ENCODE measurements at places on chromosomes 2 and 18.

- no peak for DNase-seq
These were observed 41.4 kb upstream of the NFATC1 start for GRCh38 chr18:79354350-79354749.

DNA sequence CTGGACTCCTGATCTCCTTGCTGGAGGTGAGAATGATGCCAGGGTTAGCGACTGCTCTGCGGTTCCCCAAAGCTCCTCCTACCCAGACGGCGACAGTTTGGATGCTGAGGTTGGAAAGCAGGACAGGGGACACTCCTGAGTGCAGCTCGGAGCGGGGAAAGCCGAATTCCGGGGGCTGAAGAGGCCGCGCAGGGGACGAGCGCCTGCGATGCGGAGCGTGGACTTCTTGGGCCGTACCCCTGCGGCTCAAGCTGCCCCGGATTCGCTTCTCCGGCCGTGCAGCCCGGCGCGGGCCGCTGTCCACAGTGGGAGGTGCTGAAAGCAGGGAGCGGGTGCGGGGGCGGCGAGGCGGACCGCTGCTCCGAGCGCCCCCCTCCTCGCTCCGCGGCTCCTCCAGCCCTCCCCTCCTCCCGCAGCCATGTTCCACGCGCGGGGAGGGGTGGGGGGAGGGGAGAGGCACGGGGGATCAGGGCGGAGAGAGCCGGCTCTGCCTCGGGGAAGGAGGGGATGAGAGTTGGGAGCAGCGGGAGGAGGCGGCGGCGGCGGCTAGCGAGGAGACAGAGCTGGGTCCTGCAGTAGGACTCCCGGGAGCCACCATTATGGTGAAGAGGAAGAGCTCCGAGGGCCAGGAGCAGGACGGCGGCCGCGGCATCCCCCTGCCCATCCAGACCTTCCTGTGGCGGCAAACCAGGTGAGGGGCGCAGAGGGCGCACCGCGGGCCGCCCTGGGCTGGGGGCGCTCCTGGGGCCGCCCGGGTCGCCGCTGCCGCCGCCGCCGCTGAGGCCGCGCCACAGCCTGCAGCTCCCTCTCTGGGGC is at the start of gene UNC80:
Gene UNC80 (plus strand): TSS at position 359 of the 816 bp plus-strand sequence. CDS start 241 bp downstream, at position 600.
- no peak for DNase-seq

- no peak for DNase-seq
These were observed 219.3 kb downstream of the AGAP1 start for GRCh38 chr2:235713189-235713588.

- DNase-seq, result no peak
These were observed 241.5 kb upstream of the GCFC2 start for GRCh38 chr2:75952173-75952572.

DNA sequence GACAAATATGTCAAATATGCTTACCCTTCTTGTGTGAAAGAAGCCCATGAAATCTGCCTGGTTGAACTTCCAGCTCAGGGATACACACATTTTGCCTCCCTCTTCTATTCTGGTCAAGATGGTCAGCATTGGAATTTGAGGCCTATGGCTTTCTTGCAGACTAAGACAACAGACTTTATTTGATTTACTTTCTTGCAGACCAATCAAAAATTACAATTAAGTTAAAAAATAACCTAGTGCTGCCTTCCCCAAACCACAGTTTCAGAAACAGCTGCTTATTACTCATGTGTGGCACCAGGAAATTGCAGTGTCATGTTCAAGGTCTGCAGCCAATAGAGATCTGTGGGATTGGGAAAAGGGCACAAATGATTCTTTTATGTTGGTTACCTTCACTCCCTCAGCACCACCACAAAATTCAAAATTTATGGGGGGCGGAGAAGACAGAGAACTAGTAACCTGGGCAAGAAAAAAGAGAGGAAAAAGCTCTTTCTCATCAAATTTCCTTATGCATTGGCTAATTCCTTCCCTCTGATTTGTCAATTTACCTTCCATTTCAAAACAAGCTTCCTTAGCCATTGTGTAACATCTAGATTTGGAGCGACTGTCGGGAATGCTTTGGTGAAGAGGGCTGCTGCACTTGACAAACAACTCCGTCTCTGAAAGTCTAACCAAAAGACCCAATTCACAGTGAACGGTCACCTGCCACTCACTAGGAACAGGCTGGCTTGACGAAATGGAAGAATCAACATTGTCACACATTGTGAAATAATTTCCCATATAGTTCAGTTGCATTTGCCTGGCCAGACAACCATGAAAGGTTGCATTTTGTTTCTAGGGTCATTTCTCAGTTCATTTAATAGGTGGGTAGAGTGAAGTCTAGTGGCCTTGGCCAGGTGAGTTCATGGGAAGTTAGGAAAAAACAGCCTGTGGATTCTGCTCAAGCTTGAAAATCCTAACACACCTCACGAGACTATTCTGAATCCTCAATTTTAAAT is 100.4 kb upstream of the FZD5 start:
- no peak for DNase-seq

GRCh38 chr2:205566606-205567168 is 115.6 kb upstream of the NRP2 start:
- no peak for DNase-seq

- DNase-seq, result no peak
These were observed 25.8 kb downstream of the CAB39 start for GRCh38 chr2:230738391-230738811.

Measured in activated T-helper 1 cell treated with anti-CD3 and anti-CD28 coated beads, Interleukin-2, amount 50 U/mL, for 16 hours (primary cell).